ENCODE measurements at places on chromosomes 5 and 9. TPM values are rescaled to one million over a fixed set of nuclear protein-coding genes. Genes with fewer than 3 reads are reported as not detected.

Gene FOXE1
- not detected for total RNA-seq

Gene ITGA1
- 4.5 TPM for total RNA-seq

- no peak for DNase-seq
Measured at GRCh38 chr5:150574818-150575547, 65.5 kb upstream of the SYNPO start.

GRCh38 chr5:137310051-137310730 lies 188.9 kb downstream of the SPOCK1 start:
- DNase-seq = no peak
